ENCODE measurements at places on chromosomes 3 and 15. TPM values are rescaled to one million over a fixed set of nuclear protein-coding genes. Genes with fewer than 3 reads are reported as not detected.

PLA2G4E gene
- not detected for total RNA-seq

ACKR4 gene
- not detected for total RNA-seq

DNA sequence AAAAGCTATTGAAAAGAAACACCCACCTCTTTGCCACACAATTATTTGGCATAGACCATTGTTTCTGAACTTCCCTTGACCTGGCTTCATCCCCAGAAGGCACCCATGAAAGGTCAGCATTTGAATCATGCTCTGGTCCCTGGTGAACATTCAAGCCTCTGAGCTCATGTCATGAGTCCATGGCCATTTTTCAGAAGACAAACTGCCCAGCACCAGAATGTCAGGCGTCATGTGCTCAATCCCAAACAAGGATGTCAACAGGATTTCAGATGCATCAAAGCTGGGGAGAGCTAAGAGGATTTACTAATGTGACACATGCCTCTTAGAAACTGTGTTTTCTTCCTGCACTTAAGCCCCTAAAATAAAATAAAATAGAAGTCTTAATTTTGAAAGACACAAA lies 41.3 kb downstream of the TMED3 start:
- DNase-seq: no peak

- no peak for DNase-seq
Observed at GRCh38 chr15:34725556-34725955, 29.2 kb downstream of the GJD2 start.

DNA sequence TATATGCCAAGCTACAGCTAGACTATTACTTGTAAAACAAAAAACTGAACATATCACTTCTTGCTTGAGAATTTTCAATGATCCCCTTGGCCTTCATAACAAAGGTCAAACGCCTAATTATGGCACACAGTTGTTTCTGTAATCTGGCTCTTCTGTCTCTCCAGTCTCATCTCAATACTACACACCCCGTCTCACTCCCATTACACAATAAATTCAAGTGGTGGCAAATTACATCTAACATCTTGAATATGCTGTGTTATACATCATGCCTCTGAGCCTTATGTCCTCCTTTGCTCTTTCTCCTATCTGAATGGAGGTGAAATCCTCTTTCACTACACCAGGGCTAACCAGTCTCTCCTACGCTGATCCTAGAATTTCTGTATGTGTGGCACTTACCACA lies 140.4 kb downstream of the TBL1XR1 start:
- DNase-seq: no peak

GRCh38 chr15:52523647-52524046 lies 5.0 kb downstream of the MYO5A start:
- no peak for DNase-seq

Data from WTC11 (cell line).